GM10248 (cell line): ENCODE measurements at places on chromosomes 1 and 21.
A peak's percentile ranks its signal among the peaks of the same experiment; 100 is the strongest.

- DNase-seq = peak; percentile 37
Measured at GRCh38 chr21:14453339-14454015, 70.5 kb upstream of the HSPA13 start.

DNA sequence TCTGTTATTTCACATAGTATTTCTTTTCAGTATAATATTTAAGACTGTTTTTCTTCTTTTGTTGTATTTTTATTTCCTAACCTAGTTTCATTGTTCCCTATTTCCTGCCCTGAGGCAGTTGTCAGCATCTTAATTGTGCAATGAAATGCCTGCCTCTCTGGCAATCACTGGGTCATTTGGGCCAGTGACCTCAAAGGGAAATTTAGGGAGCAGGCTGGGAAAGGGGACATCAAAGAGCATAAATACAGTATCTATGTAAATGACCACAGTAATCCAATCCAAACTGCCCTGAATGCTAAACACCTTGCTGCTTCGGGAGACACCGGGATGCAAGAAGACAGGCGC is 147.8 kb downstream of the TLR5 start:
- no peak for DNase-seq

DNA sequence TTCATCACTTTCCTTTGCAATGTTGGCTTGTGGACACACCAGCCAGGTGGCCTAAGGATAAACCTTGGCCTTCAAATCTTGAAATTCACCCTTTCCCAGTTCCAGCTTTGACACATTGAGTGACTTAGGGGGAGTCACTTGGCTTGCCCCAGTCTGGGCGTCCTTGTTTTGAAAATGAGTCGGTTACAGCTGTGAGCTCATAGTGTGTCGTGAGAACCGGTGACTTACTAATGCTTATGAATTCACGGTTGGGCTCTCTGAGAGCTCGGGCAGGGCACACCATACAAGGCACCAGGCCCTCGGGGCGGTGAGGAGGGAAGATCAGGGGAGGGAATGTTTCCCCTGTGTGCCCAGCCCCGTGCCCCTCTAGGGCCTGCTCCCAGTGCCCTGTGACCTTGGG is 126.9 kb upstream of the TMPRSS2 start:
- DNase-seq = no peak

DNA sequence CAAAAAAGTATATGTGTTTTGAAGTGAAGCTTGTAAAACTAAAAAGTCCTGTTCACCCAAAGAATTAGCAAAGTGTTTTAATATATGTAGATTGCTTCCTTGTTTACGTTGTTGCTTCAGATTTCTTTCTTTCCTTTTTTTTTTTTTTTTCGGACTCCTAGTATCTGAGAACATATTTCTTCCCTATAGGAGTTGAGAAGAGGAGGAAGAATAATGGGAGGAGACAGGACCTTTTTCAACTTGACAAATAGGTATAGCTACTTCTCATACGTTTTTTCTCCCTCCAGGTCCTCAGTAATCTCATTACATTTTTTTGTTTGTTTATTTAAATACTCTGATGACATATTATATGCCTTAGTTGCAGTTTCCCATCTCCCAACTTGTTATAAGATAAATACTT is 8.9 kb downstream of the DISP1 start:
- no peak for DNase-seq

DNA sequence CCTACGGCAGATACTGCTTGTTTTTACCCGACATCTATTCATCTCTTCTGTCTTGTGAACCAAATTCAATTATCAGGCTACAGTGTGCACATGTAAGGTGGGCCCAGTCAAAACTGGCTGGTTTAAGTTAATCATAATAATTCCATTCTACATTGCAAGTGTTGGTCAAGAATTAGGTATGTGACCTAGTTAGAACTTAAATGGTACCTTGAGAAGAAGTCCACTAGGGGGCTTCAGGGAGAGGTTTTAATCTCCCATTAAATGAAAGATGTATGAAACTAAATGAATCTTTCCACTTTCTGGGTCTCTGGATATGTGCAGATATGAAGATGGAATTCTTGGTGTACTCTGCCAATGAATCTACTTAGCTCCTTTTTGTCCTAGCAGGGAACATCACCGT is 187.1 kb downstream of the CDC42BPA start:
- no peak for DNase-seq

DNA sequence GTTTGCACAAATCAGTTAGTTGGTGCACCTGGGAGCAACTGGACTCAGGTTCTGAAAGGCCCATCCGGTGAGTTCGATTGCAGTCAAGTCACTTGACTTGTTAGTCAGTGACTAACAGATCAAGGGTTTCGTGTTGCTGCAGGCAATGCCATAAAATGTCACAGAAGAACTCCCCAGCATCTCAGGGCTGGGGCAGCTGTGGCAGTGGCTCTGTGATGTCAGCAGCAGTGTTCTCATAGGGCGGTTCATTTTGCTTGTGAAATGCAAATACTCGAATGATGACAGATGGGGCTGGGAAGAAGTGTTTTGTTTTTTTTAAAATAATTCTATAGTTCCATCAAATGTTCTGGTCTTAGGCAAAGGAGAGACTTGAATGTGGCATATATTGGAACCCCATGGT is 287.8 kb downstream of the LMX1A start:
- DNase-seq = no peak

DNA sequence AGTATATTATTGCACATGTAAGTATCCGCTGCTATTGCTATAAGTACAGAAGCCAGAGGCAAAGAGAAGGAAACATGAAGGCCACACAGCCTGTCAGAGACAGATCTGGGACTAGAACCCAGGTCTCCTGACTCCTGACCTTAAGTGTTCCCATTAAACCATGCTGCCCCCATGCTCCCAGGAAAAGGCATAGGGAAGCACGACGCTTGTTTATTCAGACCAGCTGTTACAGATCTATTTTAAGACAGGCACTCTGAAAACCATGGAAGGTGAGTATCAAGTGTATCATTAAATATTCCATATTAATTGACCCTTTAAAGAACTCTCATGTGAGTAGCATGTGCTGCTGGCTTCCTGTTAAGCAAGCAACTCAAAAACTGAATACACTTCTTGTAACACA is 11.4 kb downstream of the VAV3 start:
- DNase-seq = no peak

DNA sequence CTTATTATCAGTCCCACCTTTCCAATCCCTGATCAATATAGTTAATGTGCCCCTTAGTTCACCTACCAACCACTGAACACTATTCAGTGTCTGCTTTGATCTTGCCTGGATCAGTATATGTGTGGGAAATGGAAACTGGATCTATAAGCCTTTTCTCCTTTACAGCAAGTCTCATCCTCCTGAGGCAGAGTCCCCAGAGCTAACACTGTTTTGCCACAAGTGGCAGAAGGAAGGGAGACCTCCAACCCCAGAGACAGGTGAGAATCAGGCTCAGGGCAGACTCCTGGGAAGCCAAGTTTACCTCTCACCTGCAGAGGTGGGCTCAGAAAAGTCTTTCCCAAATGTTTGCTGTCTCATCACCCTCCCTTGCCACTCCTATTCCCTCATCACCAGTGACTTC is at the start of gene OR6N2:
OR6N2 (minus strand) TSS at position 101 of the 400 bp plus-strand sequence. CDS start 3,569 bp downstream, outside the sequence.
- no peak for DNase-seq

DNA sequence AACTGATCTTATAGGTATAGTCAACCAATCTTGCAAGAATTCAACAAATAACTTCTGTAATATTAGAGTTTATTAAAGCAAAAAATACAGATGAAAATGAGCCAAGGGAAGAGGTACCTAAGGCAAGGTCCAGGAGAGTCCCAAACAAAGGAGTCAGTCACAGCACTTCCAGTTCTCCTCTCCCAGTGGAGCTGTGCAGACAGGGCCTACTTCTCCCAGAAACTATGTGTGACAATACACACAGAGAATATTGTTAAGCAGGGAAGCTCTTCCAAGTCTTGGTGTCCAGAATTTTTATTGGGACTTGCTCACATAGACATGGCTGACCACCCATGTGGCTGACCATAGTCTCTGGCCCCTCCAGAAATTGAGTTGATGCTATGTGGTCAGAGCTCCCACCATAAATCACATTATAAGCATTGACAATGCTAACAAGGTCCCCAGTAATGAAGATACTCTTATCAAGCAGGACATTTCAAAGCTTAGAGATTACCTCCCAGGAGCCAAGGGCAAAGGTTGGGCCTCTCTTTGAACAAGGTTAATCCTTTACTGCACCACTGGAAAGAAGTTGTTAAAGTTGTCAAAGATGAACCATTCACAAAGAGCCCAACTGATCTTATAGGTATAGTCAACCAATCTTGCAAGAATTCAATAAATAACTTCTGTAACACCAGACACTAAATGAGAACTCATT is 3.5 kb upstream of the CD244 start:
- DNase-seq = no peak

DNA sequence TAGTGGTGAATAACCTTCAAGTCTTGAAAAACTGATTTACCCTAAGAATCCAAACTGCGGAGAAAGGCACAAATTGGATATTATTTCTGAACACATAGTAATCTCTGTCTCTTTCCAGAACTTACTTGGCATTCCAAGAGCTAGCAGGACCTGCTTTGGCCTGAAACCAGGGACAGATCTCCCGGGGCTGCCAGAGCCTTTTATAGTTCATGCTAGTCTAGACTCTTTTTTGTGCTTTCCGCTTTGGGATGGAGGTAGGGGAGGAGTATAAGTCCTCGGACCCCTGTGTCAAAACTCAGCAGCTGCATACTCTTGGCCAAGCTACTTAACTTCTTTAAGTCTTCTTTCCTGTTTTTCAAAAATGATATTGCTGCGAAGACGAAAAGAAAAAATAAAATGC is 3.8 kb upstream of the RYR2 start:
- DNase-seq = no peak

DNA sequence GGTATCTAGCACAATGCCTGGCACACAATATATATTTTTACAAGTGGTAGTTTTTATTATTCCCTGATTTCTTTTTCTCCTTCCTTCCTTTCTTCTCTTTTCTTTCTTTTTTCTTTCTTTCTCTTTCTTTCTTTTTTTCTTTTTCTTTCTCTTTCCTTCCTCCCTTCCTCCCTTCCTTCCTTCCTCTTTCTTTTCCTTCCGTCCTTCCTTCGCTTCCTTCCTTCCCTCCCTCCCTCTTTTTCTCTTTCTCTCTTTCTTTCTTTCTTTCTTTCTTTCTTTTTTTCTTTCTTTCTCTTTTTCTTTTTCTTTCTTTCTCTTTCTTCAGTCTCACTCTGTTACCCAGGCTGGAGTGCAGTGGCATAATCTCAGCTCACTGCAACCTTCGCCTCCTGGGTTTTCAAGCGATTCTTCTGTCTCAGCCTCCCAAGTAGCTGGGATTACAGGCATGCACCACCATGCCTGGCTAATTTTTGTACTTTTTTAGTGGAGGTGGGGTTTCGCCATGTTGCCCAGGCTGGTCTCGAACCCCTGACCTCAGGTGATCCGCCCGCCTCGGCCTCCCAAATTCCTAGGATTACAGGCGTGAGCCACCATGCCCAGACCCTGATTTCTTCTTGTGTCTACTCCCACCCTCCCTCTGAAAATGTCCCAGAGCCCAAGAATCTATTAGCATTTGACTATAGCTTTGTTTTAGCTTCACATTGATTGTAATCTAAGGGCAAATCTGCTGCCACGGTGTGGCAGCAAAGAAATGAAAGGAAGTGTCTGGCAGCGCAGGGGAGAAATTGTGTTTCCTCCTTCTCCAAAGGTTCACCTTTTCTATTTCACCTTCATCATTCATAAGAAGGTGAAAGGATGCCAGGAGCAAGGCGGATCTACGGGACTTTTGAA is 19.9 kb upstream of the ABCB10 start:
- DNase-seq = no peak

DNA sequence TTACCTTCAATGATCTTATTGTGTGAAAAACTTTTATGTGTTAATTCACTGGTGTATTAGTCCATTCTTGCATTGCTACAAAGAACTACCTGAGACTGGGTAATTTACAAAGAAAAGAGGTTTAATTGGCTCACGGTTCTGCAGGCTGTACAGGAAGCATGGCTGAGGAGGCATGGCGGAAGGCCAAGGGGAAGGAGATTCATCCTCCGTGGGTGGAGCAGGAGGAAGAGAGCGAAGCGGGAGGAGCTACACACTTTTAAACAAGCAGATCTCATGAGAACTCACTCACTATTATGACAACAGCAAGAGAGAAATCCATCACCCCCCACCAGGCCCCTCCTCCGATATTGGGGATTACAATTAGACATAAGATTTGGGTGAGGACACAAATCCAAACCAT is 44.2 kb upstream of the RGS7 start:
- DNase-seq = no peak

- no peak for DNase-seq
Measured at GRCh38 chr1:194568610-194569009, 1382.2 kb upstream of the B3GALT2 start.

- DNase-seq = no peak
Measured at GRCh38 chr1:89203166-89203565, 4.4 kb upstream of the GBP4 start.

- peak; percentile 65 for DNase-seq
Measured at GRCh38 chr1:84442256-84442655, 36.8 kb upstream of the RPF1 start.

DNA sequence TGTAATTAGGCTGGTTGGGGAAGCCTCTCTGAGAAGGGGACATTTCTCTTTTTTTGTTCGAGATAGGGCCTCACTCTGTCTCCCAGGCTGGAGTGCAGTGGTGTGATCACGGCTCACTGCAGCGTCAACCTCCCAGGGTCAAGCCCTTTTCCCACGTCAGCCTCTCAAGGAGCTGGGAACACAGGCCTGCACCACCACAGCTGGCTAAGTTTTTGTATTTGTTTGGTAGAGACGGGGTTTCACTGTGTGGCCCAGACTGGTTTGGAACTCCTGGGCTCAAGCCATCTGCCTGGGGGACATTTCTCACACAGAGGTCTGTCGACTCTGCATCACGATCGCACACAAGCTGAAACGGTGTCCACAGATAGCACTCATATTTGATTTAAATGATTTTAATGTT is 39.7 kb downstream of the HUNK start:
- DNase-seq = no peak

- no peak for DNase-seq
Measured at GRCh38 chr1:237903961-237904360, 13.2 kb upstream of the ZP4 start.

DNA sequence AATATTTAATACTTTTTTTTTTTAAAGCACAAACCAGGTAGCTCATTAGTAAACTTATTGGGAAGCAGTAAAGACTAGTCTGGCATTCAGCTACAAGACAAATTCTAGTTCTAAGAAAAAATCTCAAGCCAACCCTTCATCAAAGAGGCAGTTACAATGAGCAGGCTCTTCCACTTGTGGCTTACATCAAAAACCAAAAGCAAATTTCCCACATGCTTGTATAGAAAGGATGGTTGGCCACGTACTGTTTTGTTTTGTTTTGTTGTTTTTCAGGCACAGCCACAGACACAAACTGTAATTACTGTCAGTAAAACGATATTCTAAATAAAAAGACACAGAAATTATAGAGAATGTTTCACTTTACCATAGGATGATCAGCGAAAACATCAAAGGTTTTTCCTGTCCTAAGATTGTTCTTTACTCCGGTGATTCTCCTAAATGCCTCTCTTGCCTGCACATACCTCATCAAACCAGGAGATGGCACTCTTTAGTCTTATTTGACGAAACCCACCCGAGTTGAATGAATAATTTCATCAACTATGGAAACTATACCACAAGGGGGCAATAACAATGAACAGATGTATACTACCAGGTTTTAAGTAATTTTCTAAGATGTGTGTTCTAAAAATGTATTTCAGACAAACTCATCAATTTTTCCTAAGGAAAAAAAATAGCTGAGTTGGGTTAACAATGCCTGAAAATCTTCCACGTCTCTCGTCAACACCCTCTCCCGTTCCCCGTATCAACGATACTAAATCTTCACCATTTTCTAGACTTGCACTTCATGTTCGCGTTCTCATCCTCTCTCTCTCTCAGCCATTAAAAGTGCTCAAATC is 26.9 kb downstream of the RPL5 start:
- DNase-seq = peak; percentile 68

- no peak for DNase-seq
Measured at GRCh38 chr21:38958323-38958705, 152.6 kb downstream of the ETS2 start.

GRCh38 chr1:245840971-245841370 is 666.1 kb downstream of the SMYD3 start:
- DNase-seq = no peak
